CD4-positive, alpha-beta T cell treated with Interleukin-15 for 1 hour (primary cell): ENCODE measurements at places on chromosomes 12 and 14.

DNA sequence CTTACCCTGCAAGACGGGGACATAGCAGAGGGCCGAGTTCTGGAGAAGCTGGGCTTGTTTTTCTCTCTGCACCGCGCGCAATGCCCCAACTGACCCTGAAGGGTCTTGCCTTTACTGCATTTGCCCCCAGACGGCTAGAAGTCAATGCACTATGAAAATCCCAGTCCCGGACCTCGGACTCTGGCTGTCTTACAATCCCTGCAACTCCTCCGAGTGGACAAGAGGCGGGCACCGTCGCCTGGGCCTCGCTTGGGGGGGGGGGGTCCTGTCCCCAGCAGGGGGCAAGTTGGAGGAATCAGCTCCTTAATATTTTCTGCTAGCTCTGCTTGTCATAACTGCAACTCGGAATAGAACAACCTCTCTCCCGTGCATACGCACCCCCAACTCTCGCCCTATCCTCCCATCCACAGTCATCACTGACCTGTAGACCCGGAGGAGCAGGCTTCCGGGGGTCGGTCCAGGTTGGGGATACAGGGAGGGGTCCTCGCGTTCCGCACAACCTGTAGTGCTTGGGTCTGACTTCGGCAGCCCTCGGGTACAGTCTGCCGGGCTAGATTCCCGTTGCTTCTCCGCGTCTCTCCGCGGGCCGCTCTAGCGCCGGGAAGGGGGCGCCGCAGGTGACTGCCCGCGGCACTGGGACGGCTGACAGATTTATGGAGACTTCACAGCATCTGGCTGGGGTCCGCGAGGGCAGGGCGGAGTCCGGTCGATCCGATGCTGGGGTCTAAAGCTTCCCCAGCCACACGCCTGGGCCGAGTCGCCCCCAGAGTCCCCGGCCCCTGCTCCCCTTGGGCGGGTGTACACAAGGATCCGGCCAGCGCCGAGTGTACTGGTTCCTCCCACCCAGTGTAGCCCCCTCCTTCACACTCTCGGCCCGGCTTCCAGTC is 3.3 kb upstream of the PAX9 start:
- no peak for DNase-seq

DNA sequence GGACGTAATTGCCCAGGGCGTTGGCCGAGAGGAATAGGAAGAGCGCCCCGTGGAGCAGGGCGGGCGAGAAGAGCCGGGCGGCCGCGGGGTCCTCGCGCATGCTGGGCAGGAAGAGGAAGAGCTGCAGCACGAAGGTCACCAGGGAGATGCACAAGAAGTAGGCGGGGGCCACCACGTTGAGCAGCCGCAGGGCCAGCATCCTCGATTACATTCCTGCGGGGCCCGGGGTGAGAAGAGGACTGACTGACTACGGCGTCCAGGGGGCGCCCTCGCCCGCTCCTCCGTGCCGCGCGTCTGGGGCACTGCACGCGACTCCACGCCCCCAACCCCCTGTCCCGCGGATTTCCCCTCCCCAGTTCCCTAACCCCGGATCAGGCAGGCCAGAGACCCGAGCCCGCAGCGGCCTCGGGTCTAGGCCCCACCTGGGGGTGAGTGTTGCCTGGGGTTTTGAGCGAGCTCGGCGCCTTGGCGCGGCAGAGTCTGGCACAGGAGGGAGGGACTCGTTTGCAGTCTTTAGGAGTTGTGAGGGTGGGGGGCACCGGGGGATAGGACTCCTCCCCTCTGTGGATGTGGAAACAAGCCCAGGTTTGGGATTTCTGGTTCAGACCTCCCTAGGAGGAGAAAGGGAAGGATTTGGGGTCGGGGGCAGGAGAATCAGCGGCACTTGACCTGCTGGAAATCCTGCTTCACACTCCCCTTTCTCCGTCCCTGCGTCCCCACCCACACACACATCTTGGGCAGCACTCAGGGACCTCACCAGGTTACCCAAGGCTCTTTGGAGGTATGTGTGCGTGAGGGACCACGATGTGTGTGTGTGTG is 1.8 kb downstream of the ZDHHC22 start:
- DNase-seq = peak; percentile 27

GRCh38 chr12:69894800-69895383 is 69.9 kb downstream of the MYRFL start:
- no peak for DNase-seq

GRCh38 chr12:27426743-27427487 is 19.6 kb upstream of the SMCO2 start:
- DNase-seq = no peak

DNA sequence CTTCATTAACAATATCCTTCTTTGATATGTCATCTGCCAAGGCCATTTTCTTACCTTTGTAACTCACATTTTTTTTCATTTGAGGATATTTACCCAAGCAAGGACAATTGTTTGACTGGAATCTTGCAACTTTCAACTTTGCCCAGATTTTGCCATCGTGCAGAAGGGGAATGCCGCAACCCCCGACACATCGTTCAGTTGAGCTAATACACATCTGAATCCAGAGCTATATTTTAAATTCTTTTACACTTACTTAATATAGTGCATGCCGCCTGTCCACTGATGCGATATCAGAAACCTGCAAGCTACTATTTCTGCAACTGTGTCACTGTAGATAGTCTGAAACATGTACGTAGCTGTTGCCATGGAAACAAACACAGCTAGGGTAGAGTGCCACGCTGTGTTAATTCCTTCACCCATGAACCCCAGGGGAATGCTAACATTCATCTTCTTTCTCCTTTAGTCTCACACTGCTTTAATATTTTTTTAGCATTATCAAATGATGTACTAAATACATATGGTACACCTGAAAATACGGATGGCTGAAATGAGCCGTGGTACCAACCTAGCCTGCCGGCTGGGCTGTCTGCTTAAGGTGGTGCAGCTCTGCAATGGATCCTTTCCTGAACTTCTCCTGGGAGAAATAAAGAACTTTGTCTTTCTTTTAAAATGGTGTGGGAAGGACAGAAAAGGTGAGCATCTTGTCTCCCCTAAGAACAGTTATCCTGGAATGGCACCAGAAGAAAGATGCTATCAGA is 77.0 kb upstream of the FOXN3 start:
- peak; percentile 69 for DNase-seq

DNA sequence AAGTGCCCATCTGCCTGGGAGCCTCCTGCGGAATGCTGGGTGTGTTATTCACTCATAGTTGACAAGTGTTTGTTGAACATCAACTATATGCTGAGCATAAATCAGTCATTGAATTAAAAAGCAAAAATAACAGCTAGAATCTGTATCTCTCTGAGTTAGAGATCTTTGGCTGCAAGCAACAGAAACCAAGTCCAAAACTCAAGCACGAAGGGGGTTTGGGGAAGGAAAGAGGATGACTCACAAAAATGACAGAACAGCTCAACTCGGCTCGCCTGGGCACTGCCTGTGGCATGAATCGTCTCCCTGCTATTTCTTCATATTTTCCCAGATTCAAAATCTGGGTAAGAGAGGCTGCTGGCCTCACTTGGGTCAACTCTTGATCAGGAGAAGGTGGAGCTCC is 72.6 kb upstream of the NCOR2 start:
- peak; percentile 49 for DNase-seq

DNA sequence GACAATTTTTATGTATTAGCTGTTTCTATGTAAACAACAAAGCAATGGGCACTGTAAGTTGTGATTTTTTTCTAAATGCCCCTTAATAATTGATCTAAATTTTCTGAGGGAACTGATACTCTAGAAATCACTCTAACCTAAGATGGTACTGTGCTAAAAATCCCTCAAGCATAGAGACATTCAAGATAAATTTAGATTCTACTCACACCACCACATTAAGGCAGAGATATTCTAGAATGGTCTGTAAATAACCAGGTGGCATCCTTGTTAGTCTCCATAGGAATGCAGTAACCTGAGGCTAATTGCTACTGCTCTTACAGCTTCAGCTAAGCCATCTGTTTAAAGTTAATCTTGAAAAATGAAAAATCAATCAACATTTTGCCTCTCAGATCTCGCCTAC is 87.3 kb downstream of the SLC41A2 start:
- no peak for DNase-seq

DNA sequence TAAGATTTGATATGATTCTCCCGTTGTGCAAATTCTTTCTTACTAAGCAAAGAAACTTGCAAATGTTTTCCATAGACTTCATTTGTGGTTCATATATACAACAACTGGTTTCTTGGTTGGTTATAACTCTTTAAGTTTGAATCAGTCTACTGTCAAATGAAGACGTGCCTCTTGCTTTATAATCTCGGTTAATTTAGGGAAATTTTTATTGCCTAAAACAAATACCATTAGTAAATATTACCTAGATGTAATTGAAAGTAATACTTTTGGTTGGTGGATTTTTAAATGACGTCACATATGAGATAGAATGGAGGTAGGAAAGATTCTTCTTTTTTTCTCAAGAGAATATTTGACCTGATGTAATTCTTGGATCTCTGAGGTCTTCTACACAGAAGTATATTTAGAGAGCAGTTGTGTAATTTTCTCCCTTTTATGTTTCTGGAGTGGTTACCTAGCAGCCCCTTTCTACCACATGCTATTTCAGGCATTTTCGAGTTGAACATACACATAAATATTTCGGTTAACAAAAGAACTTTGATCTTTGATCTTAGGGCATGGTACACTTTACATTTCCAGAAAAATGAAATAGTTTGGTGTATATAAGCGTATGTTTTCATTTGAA is 1.7 kb downstream of the ATF7IP start:
- peak; percentile 30 for DNase-seq

DNA sequence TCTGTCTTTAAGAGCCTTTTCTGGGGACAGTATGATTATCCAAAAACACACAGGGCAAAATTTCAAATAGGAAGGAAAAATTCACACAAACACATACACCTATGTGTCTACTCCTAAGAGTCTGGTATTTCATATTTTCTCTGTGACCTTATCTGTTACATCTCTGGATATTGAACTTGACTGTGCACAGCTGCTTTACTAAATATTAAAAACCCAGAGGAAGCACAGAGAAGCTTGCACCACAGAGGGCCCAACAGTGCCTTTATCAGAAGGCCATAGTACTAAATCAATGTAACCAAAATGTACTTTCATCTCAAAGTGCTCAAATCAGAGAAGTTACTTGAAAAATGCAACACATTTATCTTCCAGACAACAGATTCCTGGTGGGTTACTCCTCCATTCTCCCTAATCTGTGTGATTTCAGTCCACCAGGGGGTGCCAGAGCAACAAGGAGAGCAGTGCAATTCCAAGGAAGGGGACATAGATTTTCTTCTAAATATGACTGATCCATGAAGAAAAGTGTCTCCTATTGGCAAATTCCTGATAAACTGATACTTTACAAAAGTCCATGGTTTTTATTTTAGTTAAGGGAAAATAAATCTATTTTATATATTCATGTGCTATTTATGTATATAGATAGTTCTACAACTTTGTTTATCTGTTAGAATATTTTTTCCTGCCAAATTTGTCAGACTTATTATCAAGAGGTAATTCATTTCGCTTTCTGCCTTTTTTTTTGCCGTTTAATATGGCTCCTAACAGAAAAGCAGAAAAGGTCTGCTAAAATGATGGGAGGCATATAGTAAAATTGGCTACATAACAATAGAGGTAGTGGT is 617.6 kb downstream of the LRFN5 start:
- no peak for DNase-seq

GRCh38 chr14:79742142-79742541 is 469.2 kb downstream of the DIO2 start:
- no peak for DNase-seq

- DNase-seq = peak; percentile 30
Measured at GRCh38 chr12:123089140-123089539, 61.8 kb downstream of the PITPNM2 start.

- DNase-seq = no peak
Measured at GRCh38 chr14:79639613-79640012, 571.7 kb downstream of the DIO2 start.

DNA sequence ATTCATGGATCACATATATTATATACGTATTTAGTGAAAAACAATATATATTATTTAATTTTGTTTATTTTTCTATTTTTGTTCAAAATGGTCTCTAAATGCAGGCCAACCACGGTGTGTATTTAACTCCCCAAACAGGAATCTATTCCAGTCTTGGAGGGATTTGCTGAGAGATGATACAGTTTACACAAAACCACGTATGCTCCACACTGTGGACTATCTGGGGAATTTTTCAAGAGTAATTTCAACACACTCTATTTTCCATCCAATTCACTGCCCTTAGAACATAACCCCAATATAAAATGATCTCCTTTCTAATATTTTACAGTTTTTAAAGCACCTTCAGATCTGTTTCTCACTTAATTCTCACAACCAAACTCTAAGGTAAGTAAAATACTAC is 15.3 kb downstream of the EML1 start:
- DNase-seq = no peak

DNA sequence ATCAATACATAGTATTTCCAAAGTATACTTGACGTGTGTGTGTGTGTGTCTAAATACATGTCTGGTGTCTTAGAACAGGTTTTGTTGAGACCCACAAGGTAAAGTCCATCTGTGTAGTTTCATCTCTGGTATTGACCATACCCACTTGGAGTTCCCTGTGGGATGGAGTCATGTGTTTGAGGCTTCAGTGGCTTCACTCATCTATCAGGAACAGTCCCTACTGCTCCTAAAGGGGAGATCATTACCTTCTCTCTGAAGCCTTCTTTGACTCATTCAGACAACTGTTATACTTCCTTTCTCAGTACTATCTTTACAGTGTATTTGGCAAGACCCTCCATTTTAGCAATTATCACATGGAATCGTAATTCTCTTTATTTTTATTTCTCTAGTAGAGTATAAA is 14.2 kb downstream of the RAB21 start:
- no peak for DNase-seq

GRCh38 chr12:117854339-117855012 is 114.3 kb downstream of the KSR2 start:
- no peak for DNase-seq

DNA sequence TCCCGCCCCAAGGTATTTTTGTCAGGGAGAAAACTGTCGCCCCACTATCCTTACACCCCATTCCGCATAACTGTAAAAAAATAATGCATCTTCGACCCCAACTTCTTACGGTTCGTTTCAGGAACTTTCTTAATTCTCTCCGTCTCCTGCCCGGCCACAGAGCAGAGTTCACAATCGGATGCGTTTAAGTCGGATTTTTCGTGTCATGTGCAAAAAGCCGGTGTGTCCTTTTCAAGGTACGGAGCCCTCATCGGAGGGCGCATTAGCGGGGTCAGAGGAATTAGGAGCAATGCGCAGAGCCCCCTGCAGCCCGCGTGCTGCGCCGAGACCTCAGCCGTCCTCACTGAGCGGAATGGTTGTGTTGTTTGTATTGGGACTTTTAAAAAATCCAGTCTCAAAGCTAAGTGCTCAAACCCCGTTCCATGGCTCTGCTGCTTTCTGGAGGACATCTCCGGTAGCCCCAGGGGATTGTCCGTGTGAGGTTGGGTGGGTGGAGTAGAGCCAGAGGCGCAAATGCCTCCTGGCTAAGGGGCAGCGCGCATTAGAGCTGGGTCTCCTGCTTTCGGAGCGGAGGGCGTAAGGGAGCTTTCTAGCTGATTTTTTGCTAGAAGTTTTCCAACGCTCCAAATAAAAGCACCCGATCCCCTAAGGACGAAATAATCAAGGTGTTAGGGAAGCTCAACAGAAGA is 3.9 kb upstream of the GSC start:
- no peak for DNase-seq

DNA sequence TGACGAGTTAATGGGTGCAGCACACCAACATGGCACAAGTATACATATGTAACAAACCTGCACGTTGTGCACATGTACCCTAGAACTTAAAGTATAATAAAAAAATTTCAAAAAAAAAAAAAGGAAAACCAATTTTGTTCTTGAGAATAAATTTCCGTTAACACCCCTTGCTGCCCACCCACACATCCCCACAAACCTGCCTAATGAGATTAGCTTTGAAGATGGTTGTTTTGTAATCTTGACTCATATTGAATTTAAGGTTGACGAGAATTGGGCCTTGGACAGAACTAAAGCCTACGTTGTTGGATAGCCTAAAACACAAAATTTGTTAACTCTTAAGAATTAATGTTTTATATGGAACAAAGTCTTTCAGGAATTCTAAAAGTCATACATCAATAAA is 52.9 kb downstream of the SYT1 start:
- no peak for DNase-seq
